ENCODE measurements at places on chromosomes 6 and 20.

- DNase-seq: no peak
Observed at GRCh38 chr20:57751411-57751810, 41.6 kb upstream of the PMEPA1 start.

- no peak for DNase-seq
Observed at GRCh38 chr6:155444952-155445903, 10.4 kb downstream of the NOX3 start.

- no peak for DNase-seq
Observed at GRCh38 chr6:97423190-97423589, 140.2 kb upstream of the MMS22L start.

- DNase-seq: no peak
Observed at GRCh38 chr6:22579439-22579838, 10.1 kb downstream of the HDGFL1 start.

DNA sequence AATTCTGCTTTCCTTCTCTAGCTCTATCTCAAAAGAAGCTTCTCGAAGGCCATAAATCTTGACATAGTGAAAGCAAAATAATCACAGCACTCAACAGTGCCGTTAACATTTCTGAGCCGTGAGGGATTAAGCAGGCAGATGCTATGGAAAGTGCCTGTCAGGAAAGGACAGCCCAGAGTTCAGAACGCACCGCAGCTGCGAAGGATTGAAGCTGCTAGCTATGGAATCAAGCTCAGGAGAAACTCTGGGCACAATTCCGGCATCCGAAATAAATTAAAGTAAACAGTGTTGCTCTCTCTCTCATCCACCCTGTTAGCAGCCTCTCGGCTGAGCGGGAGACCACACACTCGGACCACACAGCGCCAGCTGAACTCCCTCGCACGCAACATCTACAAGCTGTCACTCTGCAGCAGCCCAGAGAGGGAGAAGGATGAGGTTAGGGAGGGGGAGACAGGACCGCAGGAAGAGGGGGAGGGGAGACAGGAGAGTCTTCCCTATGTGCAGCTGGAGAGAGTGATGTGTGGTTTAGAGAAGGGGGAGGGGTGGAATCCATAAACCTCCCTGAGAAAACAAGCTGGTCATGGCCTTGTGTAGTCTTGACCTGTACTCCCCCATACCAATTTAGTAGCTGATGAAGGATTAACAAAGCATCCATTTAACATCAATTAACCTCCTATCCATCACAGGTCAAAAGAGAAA is 9.0 kb downstream of the EXOC2 start:
- no peak for DNase-seq

- no peak for DNase-seq
Observed at GRCh38 chr6:43770372-43771209, 580 bp downstream of the VEGFA start.

GRCh38 chr20:14566505-14566904 is 229.1 kb upstream of the FLRT3 start:
- no peak for DNase-seq

GRCh38 chr6:25118038-25118437 is 161.1 kb upstream of the CARMIL1 start:
- no peak for DNase-seq

DNA sequence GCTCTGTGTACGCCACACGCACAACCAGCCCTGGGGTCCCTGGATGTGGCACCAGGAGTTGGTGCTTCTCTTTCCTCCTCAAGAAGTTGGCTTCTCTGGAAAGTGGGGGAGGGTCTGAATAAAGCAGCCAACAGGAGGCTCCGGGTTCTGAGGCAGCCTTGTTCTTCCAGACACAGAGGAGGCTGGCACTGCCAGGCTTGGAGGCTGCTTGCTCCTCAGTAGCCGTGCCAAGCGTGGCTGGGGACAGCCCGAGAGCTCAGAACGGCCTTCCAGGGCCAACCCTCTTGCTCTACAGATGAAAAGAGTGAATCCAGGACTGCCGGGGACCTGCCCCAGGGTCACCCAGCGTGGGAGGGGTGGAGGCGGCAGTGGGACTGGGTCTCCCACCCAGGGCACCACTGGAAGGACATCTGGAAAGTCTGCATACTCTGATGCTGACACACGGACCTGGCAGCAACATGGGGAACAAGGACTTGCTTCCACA is 70.4 kb downstream of the SLC22A23 start:
- no peak for DNase-seq

DNA sequence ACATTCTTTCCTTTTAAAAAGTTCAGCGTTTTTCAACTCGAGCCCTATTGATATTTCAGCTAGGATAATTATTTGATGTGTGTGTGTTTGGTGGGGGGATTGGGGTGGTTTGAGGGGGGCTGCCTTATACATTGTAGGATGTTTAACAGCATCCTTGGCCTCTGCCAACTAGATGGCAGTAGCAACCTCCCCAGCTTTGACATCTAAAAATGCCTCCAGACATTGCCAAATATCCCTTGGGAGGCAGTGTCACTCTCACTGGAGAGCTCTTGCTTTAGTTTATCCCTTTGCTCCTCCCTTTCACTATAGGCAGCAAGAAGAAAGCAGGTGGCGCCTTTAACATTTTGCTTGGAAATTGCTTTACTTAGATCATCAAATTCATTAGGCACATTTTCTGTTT is 14.6 kb upstream of the TP53TG5 start:
- no peak for DNase-seq

GRCh38 chr6:158797331-158798310 is 21.5 kb downstream of the EZR start:
- DNase-seq: no peak

DNA sequence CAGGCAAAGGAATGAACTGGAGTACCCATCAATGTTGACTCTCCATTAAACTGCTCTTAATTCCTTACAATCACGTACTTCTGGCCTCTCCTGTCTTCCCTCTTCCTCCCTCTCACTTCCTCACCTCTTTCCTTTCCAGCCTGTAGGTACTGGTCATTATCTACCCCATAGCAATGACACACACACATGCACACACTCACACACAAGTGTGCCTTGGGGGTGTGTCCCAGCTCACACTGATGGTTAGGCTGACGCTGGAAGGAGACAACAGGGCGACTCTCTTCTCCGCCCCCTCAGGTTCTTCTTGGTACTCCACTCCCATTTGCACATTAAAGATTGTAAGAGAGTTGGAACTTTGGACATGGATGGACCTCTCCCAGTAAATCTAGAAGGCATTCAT is 14.0 kb upstream of the SERPINB9 start:
- DNase-seq: no peak
